Glomerular endothelial cell (primary cell): ENCODE measurements at places on chromosomes 3 and 15. TPM values are rescaled to one million over a fixed set of nuclear protein-coding genes. Genes with fewer than 3 reads are reported as not detected.

LMCD1 gene
- 13.4 and 23.9 TPM in 2 replicates for total RNA-seq

PSMA4 gene
- total RNA-seq = 241 and 269 TPM in 2 replicates

GOLGA6L7 gene
- total RNA-seq = not detected in 2 replicates

PLSCR4 gene
- 56.9 and 61.9 TPM in 2 replicates for total RNA-seq

- DNase-seq = no peak
These were observed 69.3 kb downstream of the LRIG1 start for GRCh38 chr3:66431494-66431893.

DNA sequence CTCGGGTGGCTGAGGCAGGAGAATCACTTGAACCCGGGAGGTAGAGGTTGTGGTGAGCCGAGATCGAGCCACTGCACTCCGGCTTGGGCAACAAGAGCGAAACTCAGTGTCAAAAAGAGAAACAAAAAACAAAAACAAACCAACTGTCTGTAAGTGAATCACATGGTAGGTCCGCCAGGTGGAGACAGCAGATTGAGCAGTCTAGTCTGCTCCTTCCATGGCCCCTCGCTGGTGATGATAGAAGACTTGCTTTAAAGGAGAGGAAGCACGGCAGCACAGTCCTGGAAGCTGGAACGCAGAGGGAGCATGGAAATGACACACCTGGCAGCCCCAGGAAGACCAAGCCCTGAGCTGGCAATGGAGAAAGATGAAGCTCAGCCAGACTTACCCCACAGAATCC is 31.4 kb upstream of the MGLL start:
- DNase-seq = no peak

DNA sequence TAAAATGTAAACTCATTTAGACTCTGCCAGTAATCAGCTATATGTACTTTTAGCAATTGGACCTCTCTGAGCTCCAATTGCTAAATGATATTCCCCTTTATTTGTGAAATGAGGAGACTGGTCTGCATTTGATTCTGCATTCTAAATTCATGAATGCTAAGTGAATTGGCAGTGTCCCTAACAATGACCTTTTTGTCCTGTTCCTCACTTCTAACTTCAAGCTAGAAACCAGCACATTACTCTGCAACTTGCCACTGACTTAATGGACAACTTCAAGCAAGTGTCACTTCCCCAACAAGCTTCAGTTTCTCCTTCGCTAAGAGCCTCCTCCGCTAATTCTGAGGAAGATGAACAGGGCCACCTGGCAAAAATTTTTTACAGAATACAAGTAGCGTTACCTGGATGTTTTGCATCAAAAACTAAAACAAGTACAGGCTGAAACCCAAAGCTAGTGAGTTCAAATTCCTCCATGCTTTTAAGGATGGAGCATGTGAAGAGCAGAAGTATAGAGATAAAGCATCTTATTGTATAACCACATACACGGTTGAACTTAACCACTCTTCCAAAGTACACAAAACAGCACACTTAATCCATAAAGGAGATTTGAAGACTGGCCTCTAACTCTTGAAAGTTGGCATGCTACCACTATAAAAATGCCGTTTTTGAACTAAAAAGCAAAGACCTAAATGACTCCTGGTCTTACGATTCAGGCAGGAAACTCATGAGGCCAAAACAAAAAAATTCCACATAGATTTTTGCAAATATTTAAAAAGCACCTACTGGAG is 207.6 kb downstream of the MAGI1 start:
- no peak for DNase-seq

DNA sequence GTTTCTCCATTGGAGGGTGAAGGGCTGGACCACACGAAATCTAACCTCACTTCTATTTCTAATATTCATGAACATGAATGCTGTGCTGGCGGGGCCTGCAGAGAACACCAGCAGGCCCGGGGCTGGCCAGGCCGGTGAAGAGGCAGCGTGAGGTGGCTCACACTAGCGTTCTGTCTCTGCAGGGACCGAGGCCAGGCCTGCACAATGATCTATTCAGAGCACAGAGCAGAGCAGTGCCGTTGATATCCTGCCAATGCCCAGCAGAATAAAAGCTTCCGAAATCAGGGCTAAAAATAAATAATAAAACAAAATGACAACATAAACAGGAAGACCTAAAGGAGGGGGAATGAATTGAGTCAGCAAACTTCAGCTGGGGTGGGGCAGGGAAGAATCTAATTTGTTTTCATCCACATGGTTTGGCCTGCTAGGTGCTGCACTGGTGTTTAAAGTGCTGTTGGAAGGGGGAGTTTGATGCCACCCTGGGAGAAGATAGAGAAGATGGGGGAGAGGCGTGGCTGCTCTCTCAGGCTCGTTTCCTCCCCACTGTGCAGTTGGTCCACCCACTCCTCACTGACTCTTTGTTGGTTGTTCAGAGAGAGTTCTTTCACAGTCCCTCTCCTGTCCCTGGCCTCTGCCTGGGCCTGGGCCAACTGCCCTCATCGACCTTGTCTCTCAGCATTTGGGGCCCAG is 837.1 kb downstream of the AGBL1 start:
- no peak for DNase-seq

DNA sequence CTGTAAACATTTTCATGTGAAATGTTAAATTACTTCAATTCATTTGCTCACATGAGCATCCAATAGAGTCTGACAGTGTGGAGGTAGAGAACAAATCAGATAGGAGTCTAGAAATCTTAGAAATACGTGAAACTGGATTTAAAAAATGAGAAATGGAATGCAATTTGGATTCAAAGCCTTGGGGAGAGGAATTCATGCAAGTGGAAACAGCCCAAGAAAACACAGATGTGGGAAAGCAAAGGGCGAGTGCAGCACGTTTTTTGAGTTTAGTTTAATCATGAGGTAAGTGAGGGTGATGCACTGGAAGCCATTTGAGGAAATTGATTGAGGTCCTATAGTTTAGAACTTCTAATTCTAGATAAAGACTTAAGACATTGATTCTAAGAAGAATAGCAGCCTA is 434.7 kb downstream of the C3orf38 start:
- no peak for DNase-seq

DNA sequence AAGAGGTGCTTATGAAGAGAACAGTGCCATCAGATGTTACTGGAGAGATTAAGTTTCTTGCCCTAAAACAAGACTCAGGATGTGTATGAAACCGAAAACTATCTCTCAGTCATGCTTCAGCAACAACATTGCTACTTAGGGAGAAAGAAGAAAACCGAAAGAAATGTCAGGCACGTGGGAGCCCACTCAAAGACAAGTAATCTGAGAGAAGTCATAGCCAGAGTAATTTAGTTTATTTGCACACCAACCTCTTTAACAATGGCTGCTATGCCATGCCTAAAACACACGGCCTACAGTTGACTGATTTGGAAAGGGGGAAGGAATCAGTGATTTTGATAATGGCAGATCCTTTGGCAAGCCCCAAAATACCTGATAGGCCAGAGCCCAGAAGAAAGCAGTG is 162.9 kb downstream of the TIGIT start:
- DNase-seq = no peak

GRCh38 chr15:67606742-67607141 is 64.2 kb downstream of the MAP2K5 start:
- no peak for DNase-seq

- peak; percentile 33 for DNase-seq
These were observed 55.0 kb downstream of the CFAP20DC start for GRCh38 chr3:58994746-58995330.

DNA sequence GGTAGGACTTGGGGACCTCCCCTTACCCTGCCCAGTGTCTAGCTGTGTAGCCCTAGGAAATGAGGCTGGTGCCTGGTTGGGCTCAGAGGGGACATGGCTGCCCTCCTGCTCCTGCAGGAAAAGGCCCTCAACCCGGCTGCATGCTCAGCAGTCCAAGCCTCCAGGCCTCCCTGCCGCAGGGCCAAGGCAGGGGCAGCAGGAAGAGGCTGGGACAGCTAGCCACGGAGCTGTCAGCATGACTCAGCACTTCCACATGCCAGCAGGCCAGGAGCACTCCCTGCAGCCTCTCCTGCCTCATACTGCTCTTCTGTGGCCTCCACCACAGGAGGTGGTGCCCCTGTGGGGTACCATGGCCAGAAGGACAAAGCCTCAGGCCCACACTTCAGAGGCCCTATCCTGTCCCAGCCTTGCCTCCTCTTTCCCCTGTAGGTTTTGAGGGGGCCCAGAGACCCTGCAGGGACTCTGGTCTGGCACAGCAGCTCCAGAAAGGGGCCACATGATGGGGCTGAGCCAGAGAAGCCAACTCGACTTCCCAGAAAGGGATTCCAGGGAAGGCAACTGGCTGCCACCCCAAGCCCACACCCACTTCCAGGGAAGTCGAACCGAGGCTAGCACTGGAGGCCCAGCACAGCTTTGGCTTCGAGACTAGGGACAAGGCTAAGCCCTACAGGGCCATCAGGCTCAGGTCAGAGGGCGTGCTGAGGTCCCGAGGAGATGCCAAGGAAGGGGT is 19.5 kb downstream of the TKT start:
- DNase-seq = peak; percentile 45

- DNase-seq = no peak
These were observed 192.3 kb downstream of the ATP8B4 start for GRCh38 chr15:49926740-49927139.

DNA sequence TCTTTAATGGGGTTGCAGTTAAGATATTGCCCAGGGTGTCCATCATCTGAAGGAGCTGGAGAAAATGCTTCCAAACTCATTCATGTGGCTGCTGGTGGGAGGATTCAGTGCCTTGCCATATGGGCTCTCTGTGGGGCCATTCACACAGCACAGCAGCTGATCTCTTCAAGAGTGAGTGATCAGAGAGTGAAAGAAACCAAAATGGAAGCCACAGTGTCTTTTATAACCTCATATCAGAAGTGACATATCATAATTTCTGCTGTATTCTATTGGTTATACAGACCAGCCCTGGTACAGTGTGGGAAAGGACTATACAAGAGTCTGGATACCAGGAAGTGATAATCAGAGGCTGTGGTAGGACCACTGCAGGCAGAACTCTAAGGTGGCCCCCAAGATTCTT is 33.6 kb downstream of the HHLA2 start:
- DNase-seq = no peak

- no peak for DNase-seq
These were observed 27.6 kb downstream of the OPA1 start for GRCh38 chr3:193620650-193621049.

GRCh38 chr3:71983694-71984093 is 198.7 kb upstream of the PROK2 start:
- no peak for DNase-seq
